ENCODE measurements at places on chromosomes 7 and 10. TPM values are rescaled to one million over a fixed set of nuclear protein-coding genes. Genes with fewer than 3 reads are reported as not detected.

SHOC2 gene
- total RNA-seq: 92.2 TPM

FAM237B gene
- not detected for total RNA-seq

MYPN gene
- total RNA-seq: not detected

FHIP2A gene
- total RNA-seq: 13.2 TPM

IFIT1B gene
- total RNA-seq: not detected

EDRF1 gene
- total RNA-seq: 221 TPM

LIPF gene
- not detected for total RNA-seq

SH3PXD2A gene
- total RNA-seq: 5.9 TPM

TDRD1 gene
- total RNA-seq: not detected

CPA5 gene
- total RNA-seq: not detected

GRCh38 chr10:43057831-43058340 lies 19.0 kb upstream of the RET start:
- DNase-seq: no peak

DNA sequence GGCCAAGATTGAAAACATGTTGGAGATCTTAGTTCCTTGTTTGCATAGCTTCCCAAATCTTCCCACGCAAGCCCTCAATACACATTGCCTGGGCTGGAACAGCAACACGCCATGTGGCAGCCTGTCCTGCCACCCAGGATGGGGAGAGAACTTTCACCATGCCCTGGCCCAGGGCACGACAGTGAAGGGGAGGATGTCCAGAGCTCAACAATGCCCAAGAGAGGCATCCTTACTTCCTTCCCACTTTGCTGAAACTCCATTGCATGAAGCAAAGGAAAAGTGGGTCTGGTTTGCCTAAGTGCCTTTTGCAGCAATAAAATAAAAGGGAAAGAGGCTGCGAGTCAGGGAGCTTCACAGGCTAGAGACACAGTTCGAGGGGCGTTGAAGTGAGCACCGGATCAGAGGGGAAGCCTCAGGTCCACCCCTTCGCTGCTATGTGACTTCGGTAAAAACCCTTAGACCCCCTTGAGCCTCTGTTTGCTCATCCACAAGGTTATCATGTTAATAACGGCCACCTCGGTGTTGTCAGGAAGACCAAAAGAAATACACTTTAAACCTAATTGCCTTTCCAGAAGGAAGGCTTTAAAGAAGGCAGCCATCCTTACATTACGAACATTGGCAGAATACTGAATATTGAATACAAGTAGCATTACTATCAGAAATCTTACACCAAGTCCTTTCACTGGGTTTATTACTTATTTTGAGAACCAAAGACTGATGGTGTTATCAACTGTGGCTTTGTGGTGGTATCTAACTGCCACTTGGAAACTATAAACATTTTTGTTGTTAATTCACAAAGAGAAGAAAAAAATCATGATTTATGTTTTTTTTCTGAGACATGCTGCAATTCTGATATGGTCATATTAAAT lies 133.3 kb downstream of the ICA1 start:
- DNase-seq: no peak

- DNase-seq: no peak
Measured at GRCh38 chr7:94183891-94184290, 179.7 kb upstream of the BET1 start.

DNA sequence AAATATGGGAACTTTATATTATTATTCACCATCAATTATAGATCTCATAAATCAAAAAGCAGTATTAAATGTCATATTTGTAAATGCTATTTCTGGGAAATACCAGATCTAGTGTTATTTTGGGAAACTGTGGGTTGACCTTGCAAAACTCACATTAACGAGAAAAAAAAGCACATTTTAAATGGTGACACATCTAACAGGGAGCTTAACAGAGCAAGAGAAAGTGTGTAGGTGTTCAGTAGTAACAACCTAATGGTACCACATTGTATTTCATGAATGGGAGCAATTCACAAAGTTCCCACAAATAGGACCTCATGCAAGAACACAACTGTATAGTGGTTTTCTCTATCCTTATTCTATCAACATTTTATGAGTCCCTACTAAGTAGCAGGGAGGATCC lies 26.2 kb upstream of the HDAC9 start:
- DNase-seq: no peak

- no peak for DNase-seq
Measured at GRCh38 chr10:127833804-127834203, 58.9 kb downstream of the CLRN3 start.

- DNase-seq: no peak
Measured at GRCh38 chr7:152633504-152633903, 42.4 kb downstream of the XRCC2 start.

GRCh38 chr7:29606830-29607229 lies 43.2 kb downstream of the PRR15 start:
- DNase-seq: no peak

DNA sequence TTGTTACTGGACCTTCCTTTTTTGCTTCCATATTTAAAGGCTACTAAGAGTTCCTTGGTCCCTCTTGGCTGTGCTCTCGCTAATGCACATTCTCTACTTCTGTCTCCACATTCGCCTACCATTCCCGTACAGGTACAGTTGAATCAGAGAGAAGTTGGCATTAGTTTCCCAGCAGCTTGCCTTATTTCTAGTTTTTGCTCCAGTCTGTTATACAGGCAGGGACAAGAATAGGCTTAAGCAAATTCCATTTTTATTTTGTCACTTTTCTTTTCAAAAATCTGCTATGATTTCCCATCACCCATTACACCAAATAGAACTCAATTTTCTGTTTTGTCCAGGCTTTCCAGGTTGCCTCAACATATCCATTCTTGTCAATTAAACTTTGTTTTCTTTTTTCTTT lies 29.9 kb downstream of the DYNC1I1 start:
- no peak for DNase-seq

GRCh38 chr7:92251181-92251580 lies 5.4 kb downstream of the ANKIB1 start:
- no peak for DNase-seq

DNA sequence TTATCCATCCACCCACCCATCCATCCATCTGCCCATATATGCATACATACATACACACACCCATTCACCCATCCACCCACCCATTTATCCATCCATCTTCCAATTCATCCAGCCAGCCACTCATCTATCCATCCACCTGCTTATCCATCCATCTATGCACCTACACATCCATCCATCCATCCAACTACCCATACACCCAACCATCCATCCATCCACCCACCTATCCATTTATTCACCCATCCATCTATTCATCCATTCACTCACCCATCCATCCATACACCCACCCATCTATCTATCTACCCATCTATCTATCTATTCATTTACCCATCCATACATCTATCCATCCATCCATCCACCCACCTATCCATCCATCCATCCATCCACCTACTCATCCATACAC lies 17.3 kb downstream of the TMEM72 start:
- no peak for DNase-seq

GRCh38 chr7:81802251-81802650 lies 32.4 kb upstream of the HGF start:
- DNase-seq: no peak

DNA sequence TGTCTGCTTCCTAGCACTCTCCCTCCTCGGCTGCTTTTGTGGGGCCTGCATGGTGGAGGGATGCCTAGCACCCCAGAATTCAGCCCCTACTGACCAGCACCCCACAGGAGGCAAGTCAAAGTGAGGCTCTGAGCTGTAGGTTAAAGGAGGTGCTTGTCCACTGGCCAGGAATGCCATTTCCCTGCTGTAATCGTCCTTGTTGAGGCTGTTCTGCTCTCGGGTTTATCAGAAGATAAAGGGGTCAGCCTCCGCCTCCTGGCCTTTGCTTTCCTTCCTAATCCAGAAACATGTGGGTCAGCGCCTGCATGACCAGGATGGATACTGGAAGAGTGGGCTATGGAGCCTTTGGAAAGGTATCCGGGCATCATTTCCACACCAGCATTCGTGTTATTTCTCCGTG lies 98.9 kb downstream of the MKI67 start:
- DNase-seq: no peak

DNA sequence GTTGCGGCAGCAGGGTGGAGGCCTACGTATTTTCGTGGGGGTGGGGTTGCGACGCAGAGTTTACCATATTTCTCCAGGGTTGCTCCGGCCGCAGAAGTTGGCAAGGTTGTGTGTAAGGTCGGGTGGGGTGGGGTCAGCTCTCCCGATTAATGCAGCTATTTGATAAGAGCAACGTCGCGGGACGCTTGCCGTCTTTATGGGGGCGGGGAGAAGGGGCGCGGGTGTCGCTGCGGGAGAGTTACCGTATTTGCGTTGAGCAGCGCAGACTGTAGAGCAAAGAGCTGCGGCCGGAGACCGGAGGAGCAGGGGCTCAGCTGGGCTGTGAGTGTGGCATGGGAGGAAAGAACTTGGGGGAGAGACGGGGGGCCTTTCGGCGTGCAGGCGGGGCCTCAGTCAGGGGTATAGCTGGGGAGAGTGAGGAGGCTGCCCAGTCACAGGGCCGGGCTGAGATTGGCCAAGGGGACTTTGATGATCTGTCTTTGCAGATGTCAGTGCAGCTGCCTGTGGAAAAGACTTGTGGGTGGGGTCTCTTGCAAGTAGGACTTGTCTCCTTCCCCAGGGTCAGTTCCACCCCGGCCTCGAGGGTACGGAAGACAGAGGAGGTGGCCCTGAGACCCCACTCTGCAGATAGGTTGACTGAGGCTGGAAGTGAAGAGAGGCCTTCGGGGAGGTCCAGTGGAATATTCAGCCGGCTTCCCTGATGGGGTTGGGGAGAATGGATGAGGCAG lies 26.6 kb downstream of the ZNF775 start:
- peak; percentile 64 for DNase-seq

DNA sequence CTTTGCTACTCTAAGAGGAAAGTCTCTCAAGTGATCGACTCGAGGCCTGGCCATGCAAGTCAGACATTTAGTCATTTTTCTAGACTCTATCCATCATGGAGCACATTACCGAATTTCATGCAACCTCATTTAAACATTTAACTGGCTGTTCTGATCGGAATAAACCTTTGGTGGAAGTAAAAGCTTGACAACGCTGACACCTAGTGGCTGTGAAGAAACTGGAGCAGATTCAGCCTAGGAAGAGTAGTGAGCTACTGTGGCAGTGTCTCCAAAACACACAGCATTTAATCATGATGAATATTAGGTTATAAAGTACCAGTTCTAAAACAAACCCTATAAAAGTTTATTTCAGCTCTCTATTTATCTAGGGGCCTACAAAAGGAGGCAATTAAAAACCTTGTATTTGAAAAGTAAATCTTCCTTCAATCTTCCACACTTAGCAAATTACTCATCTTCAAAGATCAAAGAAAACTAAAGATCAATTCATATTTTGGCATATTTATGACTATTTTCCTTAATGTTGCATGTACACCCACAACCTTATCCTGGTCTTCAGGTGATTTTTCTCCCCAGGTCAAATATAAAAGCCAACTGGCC lies 175.0 kb downstream of the CTNNA3 start:
- DNase-seq: peak; percentile 52

DNA sequence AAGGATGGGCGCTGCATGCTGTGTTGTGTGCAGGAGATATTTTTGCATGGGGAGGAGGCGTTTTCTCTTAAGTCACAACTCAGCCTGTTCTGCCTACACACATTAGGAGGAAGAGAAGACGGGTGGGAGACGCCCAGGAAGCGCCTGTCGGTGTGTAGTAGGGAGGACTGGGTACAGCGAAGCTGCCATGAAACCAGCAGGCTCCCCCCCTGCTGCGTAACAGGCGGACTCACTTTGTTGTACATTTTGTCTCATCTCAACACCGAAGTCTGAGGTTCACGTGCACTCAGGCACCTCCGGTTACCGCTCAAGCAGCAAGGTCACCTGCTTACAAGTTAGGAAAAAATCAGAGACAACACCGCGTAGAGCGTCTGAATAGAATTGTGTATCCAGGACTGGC lies 56.3 kb downstream of the CRTAC1 start:
- DNase-seq: no peak

Data from OCI-LY7 (cell line).